ENCODE measurements at places on chromosomes 2 and 18.

DNA sequence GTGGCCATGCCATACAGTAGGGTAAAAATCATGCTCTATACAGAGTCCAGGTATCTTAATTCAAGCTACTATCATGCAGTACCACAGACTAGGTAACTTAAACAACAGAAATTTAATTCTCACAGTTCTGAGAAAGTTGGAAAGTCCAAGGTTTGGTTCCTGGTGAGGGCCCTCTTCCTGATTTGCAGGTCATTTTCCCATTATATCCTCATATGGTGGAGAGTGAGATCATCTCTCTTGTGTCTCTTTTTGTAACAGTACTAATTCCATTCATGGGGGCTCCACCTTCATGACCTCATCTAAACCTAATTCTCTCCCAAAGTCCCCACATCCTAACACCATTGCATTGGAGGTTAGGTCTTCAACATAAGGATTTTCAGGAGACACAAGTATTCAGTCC is 335.0 kb upstream of the ACVR2A start:
- no peak for DNase-seq

DNA sequence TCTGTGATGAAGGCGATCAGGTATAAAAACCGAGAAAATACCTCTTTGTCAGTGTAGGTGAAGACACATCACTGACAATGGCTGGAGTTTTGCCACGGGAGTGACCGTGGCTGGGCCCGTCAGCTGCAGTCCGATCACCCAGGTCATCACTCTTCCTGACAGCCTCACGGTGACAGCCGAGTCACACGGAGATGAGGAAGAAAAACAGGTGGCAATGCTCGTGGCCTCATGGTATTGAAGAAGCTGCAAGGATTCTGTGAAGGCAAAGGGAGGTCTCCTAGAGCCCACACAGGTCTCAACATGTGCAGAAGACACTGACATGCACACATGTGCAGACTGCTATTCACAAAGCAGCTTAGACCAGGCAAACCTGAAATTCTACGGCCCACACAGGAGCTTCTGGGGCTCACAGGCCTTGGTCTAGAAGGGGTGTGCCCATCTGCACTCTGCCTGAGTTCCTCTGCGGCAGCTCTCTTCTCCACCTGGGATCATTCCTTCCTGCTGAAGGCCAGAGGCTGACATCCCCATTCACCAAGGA is 7.4 kb downstream of the COPS9 start:
- no peak for DNase-seq

DNA sequence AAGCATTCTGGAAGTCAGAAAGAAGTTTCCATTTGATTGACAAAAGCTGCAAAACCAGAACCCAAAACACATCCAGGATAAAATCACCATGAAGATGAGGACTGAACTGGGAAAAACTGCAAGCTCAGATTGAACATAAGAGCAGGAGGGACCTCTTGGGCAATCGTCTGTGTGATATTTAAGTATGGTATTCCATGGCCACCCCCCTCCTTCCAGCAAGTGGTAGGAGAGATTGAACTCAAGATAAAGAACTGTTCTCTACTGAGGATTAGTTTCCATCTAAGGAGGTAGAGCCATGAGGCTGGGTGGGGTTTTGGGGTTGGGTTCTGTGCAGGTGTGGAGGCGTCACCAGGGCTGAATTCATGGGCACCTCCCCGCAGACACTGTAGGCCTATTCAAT is 251.1 kb downstream of the NCKAP5 start:
- DNase-seq: no peak

DNA sequence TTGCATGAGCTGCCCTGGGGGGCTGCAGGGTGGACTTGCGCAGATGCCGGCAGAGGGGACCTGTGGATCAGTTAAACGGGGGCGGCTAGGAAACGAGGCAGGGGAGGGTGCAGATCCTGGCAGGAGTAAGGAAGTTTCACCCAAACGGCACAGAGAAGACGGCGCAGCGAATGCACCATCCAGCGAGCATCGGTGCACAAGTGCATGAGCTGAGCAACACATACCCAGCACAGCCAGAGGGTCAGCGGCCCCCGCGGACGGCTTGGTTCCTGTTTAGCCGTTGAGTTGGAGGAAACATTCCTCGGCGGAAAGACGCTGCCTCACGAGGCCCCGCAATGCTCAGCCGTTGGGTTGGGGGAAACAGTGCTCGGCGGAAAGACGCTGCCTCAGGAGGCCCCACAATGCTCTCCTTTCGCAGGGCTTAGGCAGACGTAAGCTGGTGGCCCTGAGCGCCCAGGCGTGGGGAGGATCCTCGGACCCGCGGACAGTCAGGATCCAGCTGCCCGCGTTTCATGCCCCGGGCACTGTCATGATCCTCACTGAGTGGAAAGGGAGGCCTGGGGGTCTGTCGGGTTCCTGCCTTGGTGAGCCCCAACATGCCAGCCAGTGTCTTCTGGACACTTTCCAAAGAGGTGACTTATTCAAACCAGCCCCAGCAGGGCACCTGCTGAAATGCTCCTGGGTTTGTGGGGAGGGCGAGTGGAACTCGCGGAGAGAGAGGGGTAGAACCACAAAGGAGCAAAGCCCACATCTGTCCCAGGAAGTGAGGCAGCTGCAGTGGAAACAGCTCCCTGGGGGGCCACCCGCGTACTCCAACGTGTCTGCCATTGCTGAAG is 86.3 kb downstream of the NDUFA10 start:
- DNase-seq: no peak

DNA sequence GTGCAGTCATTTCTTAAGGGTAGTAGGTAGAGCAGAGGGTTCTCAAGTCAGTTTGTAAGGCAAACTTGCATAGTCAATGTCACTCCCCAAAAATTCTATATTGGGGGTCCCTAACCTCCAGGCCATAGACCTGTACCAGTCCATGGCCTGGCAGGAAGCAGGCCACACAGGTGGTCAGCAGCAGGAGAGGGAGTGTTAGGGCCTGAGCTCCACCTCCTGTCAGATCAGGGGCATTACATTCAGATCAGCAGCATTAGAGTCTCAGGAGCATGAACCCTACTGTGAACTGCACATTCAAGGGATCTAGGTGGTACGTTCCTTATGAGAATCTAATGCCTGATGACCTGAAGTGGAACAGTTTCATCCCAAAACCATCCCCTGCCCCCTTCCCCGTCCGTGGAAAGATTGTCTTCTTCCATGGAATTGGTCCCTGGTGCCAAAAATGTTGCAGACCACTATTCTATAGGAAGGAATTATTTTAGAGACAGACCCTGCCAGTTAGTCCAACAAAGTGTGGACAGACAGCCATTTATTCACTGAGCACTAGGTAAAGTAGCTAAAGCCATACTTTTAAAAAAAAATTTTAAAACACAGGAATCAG is 6.7 kb downstream of the COA5 start:
- DNase-seq: peak; percentile 31

- no peak for DNase-seq
These were observed 911.6 kb downstream of the TDRD15 start for GRCh38 chr2:22035361-22035830.

DNA sequence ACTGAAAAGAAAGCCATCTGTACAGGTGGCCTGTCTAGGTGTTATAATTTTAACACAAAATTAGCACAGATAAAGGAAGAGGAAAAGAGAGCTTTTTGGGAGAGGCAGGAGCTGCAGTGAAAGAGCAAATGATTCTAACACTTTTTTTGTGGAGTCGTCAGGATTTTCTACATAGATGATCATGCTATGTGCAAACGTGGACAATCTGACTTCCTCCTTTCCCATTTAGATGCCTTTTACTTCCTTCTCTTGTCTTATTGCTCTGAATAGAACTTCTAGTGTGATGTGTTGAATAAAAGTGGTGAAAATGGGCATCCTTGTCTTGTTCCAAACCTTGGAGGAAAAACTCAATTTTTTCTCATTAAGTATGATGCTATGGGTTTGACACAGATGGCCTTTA is 334.5 kb downstream of the NBAS start:
- no peak for DNase-seq

DNA sequence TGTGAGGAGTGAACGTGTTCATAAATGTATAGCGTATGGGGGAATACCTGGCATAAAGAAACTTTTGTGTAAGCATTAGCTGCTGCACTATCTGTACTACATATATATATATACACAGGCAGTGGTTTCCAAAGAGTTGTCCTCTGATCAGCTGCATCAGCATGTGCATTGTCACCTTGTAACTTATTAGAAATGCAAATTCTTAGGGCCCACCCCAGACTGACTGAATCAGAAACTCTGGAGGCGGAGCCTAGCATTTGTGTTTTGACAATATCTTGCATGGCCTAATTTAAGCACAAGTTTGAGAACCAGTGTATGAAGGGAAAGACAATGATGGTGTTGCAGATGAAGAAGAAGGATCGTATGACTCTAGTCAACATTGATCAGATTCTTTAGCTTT is 299.5 kb downstream of the CCDC102B start:
- no peak for DNase-seq

DNA sequence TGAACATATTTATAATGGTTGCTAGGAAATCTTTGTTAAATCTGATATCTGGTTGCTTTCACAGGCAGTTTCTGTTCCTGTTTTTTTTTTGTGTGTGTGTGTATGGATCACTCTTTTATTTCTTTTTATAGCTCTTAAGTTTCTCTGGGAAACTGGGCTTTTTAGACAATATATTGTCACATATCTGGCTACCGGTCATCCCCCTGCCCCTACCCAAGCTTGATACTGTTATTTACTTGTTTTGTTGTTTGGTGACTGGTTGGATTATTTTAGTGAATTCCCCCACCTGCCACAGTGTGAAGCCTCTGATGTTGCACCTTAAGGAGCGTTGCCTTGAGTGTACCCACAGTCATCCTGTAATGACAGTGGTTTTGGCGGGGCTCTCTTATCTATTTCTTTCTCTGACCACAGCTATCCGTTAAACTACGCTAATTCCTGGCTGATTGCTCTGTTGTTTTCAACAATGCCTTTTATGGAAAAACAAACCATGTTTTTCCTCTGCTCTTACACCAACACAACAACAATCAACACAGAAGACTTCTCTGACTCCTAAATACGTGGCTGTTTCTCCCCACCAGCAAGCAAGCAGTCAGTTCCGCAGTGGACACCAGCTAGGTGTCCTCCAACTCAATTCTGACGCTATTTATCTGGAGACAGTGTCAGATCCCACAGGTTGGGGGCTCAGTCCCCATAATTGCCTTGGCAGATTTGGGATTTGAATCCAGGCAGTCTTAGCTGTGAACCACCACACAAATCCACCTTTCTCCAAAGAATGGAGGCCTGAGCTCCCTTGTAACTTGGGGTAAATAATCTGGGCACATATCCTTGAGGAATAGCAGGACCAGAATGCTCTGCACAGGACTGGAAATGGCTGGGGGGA is 10.9 kb downstream of the GNLY start:
- DNase-seq: no peak

DNA sequence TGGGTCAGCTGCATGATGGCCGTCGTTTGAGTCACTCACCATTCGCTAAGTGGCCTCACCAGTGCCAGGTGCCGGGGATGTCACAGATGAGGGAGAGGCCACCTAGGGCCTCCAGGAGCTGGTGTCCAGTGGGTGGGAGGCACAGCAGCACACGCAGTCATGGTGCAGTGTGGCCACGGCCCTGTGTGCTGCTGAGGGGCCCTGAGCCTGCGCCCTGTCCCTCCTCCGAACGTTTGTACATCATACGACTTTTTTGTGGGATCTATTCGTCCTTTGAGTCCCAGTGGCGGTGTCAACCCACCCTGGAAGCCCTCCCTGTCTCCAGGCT is 30.1 kb upstream of the ODC1 start:
- no peak for DNase-seq

DNA sequence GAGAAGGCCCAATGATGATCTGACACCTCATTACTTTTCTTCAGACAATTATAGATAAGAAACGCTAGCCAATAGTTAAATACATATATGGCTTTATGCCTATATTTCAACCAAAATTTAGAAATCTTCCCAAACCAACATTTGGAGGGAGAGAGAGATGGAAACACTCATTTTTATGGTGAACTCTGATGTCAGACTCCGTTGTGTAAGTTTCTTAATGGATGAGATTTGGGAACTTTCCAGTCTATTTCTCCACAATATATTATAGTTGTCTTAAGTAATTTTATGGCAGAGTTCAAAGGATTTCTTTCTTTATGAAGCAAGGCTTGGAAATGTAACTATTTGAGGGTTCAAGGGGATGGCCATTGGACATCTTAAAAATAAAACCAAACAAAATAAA is 407.0 kb downstream of the DCC start:
- no peak for DNase-seq

GRCh38 chr2:144959416-144959815 is 439.5 kb upstream of the ZEB2 start:
- DNase-seq: no peak

- DNase-seq: no peak
These were observed 6.0 kb downstream of the ADNP2 start for GRCh38 chr18:80115035-80115434.

DNA sequence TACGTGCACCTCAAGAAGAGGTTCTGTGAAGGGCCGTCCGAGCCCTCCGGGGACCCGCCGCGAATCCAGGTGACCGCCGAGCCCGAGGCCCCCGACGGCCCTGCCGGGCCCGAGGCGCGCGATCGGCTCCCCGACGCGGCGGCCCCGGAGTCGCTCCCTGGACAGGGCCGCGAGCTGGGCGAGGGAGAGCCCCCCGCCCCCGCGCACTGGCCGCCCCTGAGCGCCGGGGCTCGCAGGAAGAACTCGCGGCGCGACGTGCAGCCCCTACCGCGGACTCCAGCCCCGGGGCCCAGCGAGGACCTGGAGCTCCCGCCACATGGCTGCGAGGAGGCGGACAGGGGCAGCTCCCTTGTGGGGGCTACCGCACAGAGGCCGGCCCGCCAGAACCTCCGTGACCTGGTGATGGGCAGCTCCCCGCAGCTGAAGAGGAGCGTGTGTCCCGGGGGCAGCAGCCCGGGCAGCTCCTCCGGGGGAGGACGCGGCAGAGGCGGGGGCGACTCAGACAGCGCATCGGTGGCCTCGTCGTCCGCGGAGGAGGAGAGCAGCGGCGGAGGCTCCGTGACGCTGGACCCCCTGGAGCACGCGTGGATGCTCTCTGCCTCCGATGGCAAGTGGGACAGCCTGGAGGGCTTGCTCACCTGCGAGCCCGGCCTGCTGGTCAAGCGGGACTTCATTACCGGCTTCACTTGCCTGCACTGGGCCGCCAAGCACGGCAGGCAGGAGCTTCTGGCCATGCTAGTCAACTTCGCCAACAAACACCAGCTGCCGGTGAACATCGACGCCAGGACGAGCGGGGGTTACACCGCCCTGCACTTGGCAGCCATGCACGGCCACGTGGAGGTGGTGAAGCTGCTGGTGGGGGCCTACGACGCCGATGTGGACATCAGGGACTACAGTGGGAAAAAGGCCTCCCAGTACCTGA is 812 bp downstream of the SOWAHC start:
- peak; percentile 18 for DNase-seq

- DNase-seq: peak; percentile 7
These were observed 693 bp upstream of the LRP2 start for GRCh38 chr2:169362894-169363559.

Data from NCI-H1105 treated with DMSO at 0.1 percent for 48 hours (cell line).